ENCODE measurements at places on chromosomes 11 and 22.

DNA sequence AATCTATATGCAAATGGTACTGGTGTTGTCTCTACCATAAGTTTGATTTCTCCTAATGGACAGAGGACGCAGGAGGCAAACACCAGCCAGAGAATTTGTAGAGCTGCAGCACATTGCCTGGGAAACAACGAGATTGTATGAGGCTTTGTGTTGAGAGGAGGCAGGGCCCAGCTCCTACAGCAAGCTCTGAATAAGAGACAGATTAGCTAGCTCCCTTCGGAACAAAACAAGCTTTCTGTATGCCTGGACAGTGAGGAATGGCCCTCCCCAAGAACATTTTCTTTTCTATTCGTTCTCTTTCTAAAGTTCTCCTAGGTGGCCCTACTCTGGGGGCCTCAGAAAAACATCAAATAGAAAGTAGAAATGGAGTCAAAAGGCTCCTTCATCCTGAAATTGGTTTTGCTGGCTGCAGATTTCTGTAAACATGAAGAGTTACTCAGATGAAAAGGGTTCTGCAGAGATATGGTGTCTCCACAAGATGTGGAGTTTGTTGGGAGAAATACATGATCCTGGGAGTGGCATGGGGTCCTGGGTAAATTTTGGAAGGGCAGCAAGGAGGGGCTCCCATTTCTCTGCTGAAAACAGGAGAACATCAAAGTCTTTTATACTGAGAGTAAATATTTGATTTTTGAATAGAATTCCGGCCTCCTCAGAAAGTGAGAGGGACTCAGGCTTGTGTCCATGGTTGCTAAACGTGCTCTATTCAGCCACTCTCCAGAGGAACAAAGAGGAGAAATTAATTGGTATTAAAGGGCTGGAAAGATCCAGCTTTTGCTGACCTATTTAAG is 6.8 kb upstream of the HEPACAM start:
- DNase-seq: no peak

DNA sequence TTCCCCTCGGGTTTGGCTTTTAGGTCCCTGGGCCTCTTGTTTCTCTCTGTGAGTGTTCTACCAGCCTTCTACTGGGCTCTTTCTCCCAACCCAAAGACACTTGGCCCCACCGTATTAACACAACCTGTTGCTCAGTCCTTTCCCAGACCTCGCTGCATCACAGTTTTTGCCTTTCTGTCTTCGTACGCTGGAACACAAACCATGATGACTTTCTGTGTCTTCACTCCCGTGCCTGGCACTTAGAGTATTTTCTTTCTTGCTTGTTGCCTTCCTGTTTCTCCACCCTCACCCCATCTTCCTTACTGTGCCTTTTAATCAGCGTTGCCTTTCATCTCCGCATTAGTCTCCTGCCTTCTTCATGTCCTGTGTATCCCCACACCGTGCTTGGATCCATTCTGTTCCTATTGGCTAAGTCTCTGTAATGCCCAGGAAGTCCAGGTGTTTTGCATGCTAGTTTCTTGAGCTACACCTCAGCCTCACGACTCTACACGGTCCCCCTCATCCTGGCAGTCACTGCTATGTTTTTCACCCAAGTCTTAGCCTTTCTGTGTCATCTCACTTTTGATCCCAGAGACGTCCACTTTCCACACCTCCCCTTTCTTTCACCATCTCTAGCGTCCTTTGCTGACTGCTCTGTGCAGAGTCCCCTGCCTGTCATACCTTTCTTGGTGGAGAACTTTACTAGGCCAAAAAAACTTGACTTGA is 1.6 kb downstream of the MARK2 start:
- no peak for DNase-seq

GRCh38 chr11:69695581-69695980 is 8.2 kb downstream of the FGF19 start:
- DNase-seq: peak; percentile 9

- DNase-seq: no peak
These were observed 242.0 kb downstream of the TENM4 start for GRCh38 chr11:79198898-79199250.

DNA sequence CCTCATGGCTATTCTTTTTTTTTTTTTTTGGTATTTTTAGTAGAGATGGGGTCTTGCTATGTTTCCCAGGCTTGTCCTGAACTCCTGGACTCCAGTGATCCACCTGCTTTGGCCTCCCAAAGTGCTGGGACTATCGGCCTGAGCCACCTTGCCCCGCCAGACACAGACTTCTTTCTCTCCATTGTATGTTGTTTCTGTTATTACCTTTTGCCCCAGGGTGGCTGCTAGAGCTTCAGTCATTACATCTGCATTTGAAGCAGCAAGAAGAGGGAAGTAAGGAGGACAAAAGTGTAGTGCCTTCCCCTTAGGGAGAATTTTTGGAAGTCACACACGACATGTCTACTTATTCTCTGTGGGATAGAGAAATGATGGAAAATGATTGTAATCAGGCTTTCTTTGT is 10.1 kb upstream of the OSBP start:
- DNase-seq: no peak

- DNase-seq: no peak
These were observed 554 bp upstream of the NRIP3 start for GRCh38 chr11:9004183-9004926.
